ENCODE measurements at places on chromosomes 2 and 18. TPM values are rescaled to one million over a fixed set of nuclear protein-coding genes. Genes with fewer than 3 reads are reported as not detected.

RNU2-63P gene
- not detected for polyA plus RNA-seq

ORC4 gene
- polyA plus RNA-seq = 13.5 TPM

KCNS3 gene
- polyA plus RNA-seq = 2.0 TPM

STAMBP gene
- 12.1 TPM for polyA plus RNA-seq

KCNG2 gene
- 0.25 TPM for polyA plus RNA-seq
